ENCODE measurements at places on chromosomes 1 and 21.

- no peak for DNase-seq
Measured at GRCh38 chr1:169102567-169102966, 3.9 kb upstream of the ATP1B1 start.

DNA sequence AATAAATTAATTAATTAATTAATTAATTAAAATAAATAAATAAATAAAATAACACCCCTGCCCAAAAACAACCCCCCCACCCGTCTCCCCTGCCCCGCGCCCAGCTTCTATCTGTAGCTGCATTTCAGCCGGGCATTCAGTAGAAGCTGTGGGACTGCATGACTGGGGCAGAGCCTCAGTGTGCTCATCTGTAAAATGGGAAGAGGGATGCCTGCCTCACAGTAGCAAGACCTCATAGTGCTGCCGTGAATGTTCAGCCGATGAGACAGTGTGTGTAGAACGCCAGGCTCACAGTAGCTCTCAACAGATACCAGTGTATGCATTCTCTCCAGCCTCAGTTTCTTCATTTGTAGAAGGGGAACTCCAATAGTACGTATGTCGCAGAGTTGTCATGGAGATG lies 8.7 kb downstream of the PADI4 start:
- DNase-seq, result no peak

GRCh38 chr1:181081395-181081794 lies 7.1 kb upstream of the IER5 start:
- no peak for DNase-seq

- DNase-seq, result no peak
Measured at GRCh38 chr1:21188235-21188634, 11.5 kb upstream of the EIF4G3 start.

DNA sequence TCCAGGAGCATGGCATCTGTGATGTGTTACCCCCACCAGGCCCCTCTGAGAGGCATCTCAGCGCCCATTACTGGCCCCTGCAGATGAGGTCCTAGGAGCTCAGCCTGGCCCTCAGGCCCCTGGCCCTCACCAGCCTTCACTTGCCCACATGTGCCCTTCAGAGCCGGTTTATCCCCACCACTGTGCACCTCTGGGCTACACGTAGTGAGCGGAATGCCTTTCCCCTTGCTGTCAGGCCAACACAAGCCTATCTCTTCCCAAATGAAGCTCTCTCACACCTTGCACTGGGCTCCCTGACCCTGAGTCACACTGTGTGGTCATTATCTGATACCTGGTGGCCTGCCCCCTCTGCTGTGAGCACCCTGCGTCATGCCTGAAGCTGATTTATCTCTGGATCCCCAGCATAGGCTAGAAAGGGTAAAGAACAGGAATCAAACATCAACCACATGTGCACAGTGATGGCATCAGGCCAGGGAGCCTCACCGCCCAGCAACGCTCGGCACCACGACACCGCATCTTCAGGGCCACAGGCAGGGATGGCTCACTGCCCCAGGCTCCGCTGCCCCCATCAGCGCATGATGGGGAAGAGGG lies 49.1 kb downstream of the GLIS1 start:
- no peak for DNase-seq

Data from NAMALWA (cell line).